NB4 (cell line): ENCODE measurements at places on chromosomes 6 and 20.

- no peak for DNase-seq
Measured at GRCh38 chr6:320351-321157, 28.3 kb downstream of the DUSP22 start.

DNA sequence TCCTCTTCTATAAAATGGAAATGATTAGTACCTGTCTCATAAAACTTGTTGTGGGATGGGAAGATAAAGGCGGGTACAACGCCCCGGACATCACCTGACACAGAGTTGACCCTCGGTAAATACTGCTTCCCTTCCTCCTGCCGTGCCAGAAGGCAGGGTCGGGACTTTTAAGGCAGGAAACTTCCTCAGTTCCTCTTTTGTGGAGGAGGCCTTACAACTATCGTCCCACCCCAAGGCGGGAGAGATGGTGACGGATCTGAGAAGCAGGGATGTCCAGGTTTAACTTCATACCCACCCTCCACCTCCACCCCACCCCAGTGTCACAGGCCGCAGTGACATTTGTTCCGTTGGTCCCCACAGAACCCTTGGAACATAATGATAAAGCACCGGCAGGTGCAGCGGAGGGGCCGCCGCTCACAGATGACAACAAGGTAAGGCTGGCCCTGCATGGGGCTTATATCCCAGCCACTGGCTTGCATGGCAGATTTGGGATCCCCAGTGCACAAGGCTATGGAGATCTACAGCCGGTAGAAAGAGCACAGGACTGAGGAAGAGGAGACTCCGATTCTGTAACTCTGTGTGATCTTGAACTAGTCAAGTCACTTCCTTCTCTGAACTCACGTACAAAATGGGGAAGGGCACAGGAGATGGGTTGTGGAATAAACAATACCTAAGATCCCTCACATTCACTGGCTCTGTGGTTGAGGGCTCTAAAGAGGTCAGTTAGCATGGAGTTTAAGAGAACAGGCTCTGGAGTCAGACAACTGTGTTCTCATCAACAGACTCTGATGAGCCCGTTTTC is 764 bp downstream of the DNTTIP1 start:
- peak; percentile 73 for DNase-seq

- no peak for DNase-seq
Measured at GRCh38 chr6:91534614-91535013, 947.7 kb upstream of the MAP3K7 start.

GRCh38 chr20:40431611-40432010 is 257.4 kb downstream of the MAFB start:
- DNase-seq: no peak

- no peak for DNase-seq
Measured at GRCh38 chr6:78492351-78493017, 374.9 kb upstream of the IRAK1BP1 start.

DNA sequence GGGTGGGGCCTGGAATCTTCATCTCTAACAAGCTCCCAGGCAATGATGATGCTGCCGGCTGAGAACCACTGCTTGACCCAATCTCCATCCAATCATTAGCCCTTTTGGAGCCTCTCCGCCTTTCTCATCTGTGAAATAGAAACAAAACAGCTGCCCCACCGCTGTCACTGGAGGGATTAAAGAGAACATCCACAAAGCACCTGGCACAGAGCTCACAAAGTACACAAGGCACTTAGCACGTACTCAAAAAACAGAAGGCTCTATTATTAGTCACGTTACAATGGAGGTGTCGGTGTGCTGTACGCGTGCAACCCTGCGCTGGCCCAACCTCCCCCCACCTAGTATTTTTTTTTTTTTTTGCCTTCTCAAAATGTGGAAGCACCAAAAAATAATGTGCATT is 213.5 kb upstream of the ARID1B start:
- DNase-seq: no peak

GRCh38 chr20:35277127-35277526 is 795 bp downstream of the MMP24OS start:
- no peak for DNase-seq

DNA sequence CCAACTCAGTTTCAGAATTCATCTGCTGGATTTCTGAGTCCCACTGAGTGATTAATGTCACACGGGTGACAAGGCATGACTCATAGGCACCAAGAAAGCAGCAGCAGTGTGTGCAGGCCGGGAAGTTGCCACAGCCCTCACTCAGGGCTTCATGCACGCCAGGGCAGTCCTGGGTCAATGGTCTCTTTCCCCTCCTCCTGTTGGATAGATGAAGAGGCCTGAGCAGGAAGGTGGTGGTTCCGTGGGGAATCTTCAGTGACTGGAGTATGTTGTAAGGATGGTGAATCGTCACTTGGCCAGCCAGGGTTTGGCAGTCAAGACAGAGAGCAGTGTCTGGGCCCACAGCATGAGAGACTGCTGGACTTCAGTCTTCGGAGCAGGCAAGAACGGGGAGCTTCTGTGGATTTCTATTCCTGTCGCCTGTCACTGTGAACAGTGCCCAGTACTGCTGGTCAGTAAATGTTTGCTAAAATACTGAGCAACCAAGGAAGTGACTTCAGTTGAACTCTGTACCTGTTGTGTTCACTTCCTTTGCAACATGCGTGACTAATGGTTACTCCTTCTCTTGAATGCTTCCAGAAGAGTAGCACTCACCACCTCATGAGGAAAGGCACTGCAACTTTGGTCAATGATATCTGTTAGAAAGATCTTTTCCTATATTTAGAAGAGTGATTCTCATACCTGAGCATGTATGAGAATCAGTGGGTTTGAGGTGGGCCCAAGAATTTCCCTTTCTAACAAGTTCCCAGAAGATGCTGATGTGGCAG is 62.0 kb upstream of the CD93 start:
- DNase-seq: peak; percentile 91

DNA sequence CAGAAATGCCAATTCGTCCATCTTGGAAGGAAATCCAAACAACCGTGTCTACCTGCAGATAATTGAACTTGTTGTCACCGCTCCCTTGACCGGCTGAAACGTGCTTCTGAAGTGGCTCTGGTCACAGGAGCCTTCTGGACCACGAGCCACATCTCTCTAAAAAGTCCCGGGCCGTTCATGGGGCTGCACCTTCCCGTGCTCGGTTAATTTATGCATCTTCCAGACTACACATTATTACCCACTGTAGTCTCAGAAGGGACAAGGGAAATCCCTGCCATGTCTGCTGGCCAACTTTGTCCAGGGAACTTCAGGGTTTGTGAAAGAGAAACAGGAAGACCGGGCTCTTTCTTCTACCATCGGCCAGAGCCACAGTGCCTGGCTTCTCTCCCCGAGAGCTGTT is 63.4 kb upstream of the MPC1 start:
- DNase-seq: no peak

DNA sequence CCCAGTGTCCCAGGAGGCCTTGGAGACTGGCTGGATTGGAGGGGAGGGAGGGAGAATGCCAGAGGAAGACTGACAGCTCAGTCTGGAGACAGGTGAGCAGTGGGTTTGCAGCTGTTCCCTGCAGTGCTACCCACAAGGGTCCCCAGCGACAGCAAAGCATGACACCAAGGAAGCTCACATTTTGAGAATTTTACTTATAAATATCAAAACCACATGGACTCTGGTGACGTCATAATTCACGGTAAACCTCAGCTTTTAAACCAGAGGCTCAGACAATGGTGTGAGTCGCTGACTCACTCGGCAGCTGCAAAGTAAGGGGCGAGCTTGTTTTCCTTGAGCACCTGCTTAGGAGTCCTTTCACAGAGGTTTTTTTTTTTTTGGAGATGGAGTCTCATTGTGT is 65.2 kb downstream of the THBS2 start:
- DNase-seq: peak; percentile 76

DNA sequence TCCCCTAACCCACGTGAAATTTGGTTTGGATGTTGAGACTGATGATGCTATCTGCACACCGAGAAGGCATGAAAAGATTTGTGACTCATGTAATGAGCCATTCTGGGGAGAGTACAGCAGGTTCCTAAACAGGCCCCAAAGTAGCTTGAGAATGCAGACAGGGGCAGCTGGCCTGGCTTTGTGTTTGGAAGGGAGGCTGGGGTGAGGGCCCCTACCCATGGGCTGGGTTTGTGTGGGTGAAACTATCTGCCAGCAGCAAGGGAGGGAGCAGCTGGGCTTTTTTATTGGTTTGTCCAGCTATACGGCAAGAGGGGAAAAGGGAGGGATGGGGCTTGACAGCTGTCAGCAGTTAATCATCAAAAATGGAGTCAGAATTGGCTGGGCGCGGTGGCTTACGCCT is 87.0 kb upstream of the RNF24 start:
- no peak for DNase-seq

GRCh38 chr6:45923831-45924391 is 91.7 kb downstream of the CLIC5 start:
- DNase-seq: no peak

DNA sequence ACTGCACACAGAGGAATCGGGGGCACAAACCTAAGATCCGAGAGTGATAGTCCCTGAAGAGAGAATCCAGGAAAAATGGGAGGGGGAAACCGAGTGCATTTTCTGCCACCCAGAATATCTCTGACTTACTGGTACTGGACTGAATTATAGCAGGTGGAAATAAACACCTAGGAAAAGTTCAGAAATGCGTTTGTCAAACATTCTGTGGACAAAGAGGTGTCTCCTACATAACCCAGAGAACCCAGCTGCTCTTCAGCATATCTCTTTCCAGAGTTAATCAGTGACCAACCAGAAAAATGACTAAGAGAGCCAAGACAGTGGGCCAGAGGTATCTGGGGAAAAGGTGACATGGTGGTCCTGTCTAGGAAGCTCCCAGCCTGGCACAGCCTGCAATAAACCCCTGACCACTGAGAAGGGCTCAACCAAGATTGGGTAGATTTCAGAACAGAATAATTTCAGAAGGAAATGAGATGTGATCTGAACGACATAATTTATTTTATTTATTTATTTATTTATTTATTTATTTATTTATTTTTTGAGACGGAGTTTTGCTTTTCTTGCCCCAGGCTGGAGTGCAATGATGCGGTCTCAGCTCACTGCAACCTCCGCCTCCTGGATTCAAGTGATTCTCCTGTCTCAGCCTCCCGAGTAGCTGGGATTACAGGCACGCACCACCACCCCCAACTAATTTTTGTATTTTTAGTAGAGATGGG is 6.0 kb upstream of the VNN1 start:
- DNase-seq: no peak

DNA sequence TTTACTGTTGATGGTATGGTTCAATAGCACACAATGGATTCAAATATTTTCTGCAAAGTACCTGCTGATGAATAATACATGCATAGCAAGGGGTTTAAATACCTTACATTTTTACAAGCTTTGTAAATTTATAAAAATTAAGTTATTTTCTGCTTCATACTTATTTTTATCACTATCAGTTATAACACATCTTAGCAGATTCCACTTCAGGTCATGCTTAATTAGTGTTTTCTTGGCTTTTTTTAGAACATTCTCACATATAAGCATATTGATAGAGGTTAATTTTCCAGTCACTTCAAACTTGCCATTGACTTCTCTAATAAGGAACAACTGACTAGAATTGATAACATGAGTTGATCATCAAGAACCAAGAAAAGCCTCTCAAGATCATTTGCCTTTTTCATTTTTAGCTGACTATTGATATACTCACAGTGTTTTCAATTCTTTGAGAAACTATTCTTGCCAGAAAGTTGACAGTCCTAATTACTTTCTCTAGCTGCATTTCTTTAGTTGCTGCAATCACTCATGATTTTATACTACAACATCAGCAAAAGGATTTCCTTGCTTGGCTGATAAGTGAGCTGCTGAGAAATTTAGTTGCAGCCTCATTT is 25.8 kb downstream of the PTCHD4 start:
- DNase-seq: no peak
